NCI-H2171 (cell line): ENCODE measurements at places on chromosomes 3 and 15.

GRCh38 chr15:33074212-33074611 is 120.3 kb downstream of the FMN1 start:
- no peak for DNase-seq

DNA sequence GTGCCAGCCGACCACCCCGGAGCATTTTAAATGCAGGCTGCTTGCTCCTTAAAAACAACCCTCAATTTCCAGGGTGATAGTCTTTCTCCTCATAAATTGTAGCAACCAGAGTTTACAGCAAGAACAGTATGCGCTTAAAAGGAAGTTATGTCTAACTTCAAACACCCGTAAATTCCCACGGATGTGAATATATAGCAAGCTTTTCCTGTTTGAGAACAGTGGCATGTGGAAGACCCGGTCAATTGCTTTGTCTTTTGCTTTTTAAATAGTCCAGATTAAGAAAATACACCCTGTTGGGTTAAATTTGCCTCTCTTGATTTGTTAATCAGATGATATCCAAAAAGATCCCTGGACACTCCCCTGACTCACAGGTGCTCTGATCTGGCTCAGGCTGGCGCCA is 20.8 kb downstream of the MRPS25 start:
- DNase-seq, result no peak

GRCh38 chr15:61983081-61983480 is 77.2 kb downstream of the VPS13C start:
- no peak for DNase-seq

GRCh38 chr3:155242342-155242741 is 51.1 kb downstream of the STRIT1 start:
- no peak for DNase-seq

DNA sequence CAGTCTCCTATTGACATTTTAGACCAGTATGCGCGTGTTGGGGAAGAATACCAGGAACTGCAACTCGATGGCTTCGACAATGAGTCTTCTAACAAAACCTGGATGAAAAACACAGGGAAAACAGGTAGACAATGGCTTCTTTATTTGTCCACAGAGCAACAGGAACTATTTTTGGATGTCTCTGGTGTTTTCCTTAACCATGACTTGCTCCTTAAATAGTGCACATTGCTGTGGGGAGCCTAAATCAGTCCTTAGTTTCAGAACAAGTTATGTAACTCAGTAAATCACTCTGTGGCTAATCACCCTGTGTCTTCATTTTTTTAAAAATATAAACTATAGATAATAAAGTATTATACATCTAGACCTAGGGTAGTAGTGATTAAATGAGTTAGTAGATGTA is 383.7 kb downstream of the FEZF2 start:
- DNase-seq, result no peak

DNA sequence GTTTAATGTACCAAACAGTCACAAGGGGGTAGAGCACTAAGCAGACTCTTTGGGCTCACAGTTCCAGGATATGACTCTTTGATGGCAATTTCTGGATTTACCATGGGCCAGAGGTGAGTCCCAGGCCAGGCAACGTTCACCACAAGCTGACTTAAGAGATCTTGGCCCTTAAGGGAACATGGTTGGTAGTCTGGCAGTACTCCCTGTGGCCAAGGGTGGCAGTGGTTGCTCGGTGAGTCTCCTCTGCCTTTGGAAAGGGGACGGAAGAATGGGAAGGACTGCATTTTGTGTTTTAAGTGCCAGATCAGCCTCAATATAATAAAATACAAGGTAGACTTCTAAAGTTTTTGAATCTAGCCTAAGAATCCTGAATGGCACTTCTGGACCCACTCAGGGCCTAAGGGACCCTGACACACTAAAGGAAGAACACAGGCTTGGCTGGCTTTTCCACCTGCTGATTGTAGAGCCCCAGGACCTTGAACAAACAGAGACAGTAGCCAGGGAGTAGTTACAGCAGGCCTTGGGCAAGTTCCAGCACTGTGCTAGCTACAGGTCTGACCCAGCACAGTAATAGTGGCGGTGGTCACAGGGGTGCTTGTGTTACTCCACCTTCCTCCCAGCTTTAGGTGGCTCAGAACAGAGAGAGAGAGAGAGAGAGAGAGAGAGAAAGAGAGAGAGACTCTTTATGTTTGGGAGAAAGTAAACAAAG is 730.7 kb upstream of the ALCAM start:
- peak; percentile 1 for DNase-seq

DNA sequence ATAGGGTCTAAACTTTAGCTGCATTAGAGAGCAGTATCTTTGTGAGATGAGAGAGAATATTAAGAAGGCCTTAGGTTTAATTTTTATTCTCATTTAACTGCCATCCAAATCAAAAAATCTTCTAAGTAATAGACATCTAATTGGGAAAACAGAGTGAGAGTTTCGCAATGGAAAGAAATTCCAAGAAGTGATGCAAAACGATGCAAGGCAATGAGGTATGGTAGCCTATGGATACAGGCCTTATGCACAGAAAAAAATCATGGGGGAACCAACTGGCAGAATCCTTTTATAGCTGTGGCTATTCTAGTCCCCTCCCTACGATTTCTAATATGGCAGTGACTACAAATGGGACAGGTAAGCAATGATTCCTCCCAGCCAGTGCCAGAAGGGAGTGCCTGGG is 225.9 kb downstream of the GREM1 start:
- no peak for DNase-seq

DNA sequence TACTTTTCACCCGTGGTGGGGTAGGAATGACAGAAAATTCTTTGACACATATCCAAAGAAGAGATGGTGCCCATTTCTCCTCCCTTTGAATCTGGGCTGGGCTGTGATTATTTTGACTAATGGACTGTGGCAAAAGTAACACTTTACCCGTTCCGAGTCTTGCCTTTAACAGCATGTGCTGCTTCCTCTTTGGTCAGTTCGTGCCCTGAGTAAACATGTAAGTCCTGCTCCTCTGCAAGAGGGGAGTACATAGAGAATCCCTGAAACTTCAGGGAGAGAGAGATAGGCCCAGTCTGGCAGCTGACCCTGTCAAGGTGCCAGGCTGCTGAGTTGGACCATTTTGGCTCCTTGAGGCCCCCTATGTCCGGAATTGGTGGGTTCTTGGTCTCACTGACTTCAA is 243.1 kb downstream of the EPHB1 start:
- no peak for DNase-seq

DNA sequence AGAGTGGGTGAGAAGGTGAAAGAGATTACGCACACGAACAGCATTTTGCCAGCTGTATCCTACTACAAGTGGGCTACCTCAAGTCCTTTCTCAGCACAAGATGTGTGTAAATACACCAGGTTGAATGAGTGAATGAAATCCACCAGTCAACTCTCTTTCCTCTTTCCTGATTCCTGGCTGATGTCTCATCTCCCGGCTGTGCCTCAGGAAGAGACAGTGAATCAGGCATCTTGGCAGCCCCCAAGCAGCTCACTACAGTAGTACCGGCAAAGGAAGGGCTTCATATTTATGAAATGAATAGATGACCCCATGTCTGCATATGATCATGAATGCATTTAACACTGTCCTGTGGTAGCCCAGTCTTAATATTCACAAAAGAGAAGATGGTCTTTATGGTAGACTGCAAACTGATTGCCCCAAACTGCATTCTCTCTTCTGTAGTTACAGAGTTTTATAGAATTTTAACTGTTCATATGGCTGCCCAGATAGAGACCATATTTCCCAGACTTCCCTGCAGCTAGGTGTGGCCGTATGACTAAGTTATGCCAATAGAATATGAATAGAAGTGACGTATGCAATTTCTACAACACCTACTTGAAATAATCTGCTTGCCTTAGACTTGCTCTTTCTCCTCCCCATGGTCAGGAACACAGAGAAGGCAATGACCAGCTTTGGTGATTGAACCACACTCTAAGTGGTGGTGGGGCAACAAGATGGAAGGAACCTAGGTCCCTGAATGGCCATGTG is 22.7 kb downstream of the MGLL start:
- no peak for DNase-seq

- DNase-seq, result no peak
Measured at GRCh38 chr15:100002086-100002620, 268.9 kb upstream of the LYSMD4 start.

DNA sequence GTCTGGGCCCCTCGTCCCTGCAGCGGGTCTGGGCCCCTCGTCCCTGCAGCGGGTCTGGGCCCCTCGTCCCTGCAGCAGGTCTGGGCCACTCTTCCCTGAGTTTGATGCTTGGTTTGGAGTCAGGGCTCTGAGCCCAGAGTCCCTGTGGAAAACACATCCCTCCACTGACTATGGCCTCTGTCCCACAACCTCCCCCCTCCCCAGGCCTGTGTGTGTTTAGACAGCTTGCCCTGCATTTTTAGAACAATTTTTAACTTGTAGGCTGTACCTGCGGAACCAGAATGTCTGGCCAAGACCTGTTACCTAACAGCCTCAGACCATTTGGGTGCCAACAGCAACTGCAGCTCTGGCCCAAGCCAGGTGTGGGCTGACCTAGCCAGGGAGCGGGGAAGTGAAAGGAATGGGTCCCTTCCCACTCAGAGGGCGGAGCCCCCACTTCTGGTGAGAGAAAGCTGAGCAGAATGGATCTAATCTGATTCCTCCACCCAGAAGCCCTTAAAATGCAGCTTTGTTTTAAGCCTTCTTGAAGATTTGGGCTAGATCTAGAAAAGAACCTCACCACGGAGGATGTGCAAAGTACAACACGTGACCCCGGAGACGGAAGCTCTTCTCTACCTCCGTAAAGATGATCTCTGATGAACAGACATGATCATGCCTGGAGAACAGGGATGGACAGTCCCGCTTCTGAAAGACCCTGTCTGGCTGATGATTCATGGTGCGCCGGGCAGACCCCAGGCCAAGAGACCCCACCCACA is 60.5 kb upstream of the TFRC start:
- no peak for DNase-seq

DNA sequence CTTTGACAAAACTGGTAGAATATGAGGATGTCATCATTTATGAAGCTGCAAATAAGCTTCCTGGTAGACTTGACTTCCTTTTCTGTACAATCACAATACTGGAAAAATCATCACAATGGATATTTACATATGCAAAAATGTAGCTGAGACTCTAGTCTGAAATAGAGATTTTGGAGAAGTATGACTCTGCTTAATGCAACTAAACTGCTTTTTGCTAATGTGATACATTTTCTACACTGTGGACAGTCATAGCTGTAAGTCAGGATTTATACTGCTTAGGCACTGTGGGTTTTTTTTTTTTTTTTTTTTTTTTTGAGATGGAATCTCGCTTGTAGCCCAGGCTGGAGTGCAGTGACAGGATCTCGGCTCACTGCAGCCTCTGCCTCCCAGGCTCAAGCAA is 34.5 kb upstream of the ST3GAL6 start:
- no peak for DNase-seq

DNA sequence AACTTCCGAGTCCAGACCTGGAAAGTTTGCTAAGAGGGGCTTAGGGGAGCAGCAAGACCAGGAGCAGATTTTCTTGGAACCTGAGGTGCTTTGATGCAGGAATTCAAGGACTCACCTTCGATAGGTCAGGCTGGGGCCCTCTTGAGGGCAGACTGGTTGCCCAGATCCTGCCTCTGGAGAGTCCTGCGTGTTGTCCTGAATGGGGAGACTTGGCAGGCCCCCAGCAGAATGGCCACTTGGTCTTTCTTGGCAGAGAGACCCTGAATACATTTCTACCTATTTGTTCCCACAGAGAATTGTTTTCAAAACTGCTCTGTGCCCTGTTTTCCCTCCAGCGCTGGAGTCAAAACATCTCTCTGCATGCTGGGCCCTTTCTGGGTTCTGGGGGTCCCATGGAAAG is 4.2 kb downstream of the KLF13 start:
- no peak for DNase-seq

GRCh38 chr3:21484828-21485144 is 266.2 kb downstream of the ZNF385D start:
- no peak for DNase-seq

GRCh38 chr3:194195611-194196010 is 59.7 kb downstream of the HES1 start:
- DNase-seq, result no peak

DNA sequence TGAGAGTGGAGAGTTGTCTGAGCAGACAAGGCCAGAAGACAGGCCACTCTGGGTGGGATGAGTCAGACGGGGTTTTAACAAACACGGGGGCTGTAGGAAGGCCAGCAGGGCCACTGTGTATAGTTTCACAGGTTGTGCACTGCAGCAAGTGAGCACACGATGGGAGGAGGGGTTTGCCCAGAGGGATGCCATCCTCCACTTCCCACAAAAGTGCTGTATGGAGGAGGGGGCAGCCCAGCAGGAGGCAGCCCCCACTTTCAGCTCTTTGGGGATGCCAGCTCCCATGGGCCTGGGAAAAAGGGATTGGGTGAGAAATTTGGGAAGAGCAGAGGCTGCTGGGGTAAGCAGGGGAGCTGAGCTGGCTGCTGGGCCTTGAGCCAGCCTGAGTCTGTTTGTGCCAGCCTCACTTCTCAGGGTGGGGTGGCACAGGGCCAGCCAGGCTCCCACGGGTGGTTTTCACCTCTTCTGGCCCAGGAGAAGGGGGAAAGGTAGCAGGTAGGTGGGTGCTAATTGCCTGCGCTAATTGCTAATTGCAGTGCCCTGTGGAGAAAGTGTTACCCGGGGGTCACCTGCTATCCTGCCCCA is 6.7 kb downstream of the ZBTB47 start:
- DNase-seq, result no peak

- no peak for DNase-seq
Measured at GRCh38 chr3:168834558-168834957, 738.8 kb upstream of the GOLIM4 start.

GRCh38 chr3:172391592-172392302 is 56.5 kb downstream of the GHSR start:
- no peak for DNase-seq

GRCh38 chr3:156762631-156763185 is 63.4 kb upstream of the LEKR1 start:
- DNase-seq, result no peak
